ENCODE measurements at places on chromosomes 12 and 14.

DNA sequence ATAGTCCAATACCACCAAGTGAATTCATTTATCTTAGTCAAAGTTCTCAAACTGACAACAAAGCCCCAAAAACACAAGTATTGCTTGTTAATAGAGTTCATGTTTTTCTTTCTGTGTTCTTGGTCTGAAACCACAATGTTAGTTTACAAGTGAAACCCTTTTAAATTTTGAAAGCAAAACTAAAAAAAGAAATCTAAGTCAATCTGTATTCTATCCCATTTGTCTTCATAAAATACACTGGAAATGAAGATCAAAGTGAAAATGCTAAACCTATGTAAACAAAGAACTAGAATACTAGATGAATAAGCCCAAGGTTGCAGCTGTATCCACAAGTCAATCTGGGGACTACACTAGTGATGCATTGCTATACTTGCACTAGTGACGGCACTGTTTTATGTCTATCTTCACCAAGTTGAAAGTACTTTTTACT is 10.4 kb downstream of the MAP4K5 start:
- DNase-seq: no peak

DNA sequence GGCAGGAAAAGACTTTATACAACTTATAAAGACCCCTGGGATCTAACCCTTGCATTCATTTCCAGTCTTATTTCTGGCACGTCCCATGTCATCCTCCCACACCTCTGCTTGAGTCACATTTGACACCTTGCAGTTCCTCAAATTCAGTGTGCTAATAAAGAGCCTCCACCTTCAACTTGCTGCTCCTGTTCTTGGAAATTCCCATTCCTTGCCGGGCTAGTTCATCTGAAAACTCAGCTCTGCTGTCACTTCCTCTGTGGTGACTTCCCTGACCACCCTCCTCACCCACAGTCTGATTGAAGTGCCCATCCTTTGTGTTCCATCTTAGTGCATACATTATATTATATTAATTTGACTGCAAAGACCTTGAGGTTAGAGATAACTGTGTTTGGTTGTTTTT is 37.4 kb upstream of the PSMA6 start:
- no peak for DNase-seq

GRCh38 chr14:49766839-49767238 is 1.1 kb upstream of the KLHDC2 start:
- DNase-seq: no peak

GRCh38 chr12:110458756-110459155 is 8.6 kb upstream of the ARPC3 start:
- no peak for DNase-seq

- DNase-seq: no peak
Observed at GRCh38 chr12:23055004-23055403, 430.0 kb downstream of the ETNK1 start.

GRCh38 chr12:62537551-62537950 is 70.9 kb downstream of the MON2 start:
- DNase-seq: no peak

DNA sequence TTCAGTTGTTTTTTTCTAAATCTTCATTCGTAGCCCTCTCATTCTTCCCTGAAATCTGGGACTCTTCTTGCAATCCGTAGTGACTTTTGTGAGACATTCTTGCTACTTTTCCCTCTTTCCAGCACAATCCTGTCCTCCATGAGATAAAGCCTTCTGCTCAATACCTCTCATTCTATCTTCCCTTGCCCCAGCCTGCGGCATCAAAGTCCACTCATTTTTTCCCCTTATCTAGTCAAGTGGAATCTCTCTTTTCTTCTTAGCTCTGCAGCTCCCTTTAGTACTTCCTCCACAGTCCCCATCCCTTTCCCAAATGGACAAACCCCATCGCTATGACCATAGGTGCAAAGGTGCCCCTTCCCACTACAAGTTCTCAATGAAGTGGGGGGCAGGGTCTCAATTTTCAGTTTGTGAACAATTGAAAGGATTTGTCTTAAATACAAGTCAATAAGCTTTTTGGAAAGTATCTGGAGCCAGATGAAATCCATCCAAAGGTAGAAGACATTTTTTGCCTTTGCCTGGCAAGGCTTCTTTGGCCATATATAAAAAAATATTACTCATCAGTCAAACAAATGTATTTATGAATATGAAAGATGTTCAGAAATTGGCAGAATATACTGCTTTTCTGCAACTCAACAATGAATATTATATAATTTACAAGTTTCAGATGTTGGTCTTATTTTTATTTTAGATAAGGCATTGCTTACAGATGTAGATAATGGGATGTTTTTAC is 179.4 kb downstream of the SNAPC1 start:
- no peak for DNase-seq

GRCh38 chr12:132818562-132818961 is 10.1 kb downstream of the GOLGA3 start:
- no peak for DNase-seq

- no peak for DNase-seq
Observed at GRCh38 chr12:26226122-26226521, 30.7 kb downstream of the SSPN start.

DNA sequence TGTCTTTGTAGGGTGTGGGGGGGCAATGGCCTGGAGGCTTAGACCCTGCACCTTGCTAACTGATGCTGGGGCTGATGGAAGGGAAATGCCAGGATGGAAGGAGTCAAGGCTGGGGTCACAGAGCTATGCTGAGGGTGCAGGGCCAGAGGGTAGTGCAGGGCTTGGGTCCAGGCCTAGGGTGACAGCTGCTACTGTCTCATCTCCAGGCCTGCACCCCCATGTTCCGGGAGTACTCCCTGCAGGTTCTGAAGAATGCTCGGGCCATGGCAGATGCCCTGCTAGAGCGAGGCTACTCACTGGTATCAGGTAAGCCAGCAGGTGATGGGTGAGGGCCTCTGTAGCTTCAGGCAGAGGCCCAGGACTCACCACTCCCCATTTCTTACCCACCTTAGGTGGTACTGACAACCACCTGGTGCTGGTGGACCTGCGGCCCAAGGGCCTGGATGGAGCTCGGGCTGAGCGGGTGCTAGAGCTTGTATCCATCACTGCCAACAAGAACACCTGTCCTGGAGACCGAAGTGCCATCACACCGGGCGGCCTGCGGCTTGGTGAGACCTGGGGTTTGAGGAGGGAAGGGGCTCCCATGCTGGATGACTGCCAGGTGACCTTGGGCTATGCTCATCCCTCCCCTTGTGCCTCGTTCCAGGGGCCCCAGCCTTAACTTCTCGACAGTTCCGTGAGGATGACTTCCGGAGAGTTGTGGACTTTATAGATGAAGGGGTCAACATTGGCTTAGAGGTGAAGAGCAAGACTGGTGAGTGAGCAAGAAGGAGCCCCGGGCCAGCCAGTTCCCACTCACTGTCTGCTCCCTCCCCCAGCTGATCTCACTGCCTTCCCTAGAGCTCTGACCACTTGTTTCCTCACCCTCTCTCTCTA is 4.1 kb downstream of the SHMT2 start:
- DNase-seq: no peak

DNA sequence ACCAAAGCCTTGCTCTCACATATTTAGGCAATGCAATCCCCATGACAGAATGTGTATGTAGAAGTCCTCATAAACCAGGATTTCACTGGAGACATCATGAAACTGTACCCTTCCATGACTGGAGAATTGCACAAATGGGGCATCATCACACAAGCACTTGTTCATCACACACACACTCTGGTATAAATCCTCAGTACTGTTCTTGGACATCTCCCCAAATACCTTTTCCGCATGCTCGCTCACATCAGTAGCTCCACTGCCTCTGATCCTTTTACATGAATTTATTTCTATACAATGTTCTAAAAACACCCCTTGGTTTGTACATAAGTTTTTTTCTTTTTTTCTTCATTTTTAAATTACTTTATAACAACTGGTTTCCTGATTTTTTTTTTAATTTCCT is 3.3 kb upstream of the ING4 start:
- DNase-seq: no peak

GRCh38 chr14:34911209-34912150 is 36.3 kb upstream of the BAZ1A start:
- DNase-seq: no peak

GRCh38 chr12:21906919-21907493 is 34.2 kb downstream of the ABCC9 start:
- DNase-seq: no peak

DNA sequence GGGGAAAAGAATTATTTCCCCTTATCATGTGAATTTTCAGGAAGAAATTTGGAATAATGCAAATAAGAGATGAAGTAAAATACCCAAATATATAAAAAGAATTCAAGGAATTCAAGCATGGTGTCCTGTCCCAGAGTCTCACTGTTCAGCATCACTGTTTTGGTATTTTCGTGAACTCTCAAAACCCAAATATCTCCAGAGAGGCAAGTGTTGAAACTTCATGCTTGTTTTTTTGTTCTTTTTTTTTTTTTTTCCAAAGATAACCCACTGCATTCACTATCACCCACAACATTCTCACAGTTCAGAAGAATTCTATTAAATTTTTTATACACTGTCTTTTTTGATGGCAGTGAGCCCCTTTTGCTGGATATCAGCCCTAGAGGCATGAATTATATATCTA is 354.9 kb downstream of the DIO2 start:
- no peak for DNase-seq

DNA sequence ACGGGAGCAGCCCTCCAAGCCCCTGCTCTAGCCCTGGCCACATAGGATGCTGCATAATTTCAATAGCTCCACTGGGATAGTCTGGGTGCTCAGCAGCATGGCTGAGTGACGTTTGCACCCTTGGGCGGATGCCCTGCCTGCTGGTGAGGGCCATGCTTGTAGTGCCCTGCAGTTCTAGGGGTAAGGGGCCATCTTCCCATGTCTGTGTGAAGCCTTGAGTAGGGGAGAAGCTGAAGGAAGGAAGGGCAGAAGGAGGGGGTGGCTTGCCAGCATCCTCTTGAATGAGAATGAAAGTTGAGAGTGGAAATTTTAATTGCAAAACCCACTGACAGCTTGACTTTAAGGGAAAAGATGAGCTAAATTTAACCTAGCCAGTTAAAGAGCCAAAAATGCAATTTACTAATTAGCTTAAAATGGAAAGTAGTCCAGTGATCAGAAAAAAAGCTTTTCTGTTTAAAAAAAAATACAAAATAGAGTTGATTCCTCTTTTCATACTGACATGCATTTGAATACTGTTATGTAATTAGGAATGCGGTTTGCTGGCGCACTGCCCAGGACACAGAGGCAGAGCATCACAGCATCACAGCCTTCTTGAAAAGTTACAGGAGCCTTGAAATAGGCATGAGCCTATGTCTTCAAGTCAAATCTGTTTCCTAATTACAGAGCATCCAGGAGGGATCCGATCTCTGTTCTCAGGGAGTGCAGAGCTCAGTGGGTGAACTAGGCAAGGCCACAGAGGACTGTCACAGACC is 18.5 kb upstream of the EML1 start:
- no peak for DNase-seq

GRCh38 chr14:106872611-106873446 is 1346.4 kb downstream of the TMEM121 start:
- DNase-seq: peak; percentile 1

- DNase-seq: no peak
Observed at GRCh38 chr12:100651694-100652093, 78.2 kb downstream of the GAS2L3 start.

DNA sequence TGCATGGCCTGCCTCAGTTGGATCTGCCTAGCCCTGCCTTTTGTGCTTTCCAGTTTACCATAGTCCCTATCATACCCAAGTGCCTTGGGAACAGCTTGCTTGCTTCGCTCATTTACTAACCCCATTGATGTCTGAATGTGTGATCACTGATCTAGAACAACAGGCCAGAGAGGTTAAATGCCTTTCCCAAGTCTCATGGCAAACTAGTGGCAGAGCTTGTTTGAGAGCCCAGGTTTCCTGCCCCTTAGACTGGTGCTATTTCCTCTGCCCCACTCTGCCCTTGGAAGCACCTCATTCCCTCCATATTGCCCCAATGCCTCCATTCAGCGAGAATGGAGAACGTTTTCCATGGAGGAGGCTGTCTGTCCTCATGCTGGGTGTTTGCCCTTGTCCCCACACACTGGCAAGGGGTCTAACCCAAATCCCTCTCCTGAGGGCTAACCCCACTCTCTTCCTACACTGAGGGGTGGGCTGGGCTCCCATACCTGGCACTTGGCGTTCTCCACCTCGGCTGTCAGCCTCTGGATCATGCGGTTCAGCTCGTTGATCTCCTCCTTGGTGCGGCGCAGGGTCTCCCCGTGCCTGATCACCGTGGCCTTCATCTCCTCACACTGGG is 19.8 kb downstream of the KRT7 start:
- no peak for DNase-seq

DNA sequence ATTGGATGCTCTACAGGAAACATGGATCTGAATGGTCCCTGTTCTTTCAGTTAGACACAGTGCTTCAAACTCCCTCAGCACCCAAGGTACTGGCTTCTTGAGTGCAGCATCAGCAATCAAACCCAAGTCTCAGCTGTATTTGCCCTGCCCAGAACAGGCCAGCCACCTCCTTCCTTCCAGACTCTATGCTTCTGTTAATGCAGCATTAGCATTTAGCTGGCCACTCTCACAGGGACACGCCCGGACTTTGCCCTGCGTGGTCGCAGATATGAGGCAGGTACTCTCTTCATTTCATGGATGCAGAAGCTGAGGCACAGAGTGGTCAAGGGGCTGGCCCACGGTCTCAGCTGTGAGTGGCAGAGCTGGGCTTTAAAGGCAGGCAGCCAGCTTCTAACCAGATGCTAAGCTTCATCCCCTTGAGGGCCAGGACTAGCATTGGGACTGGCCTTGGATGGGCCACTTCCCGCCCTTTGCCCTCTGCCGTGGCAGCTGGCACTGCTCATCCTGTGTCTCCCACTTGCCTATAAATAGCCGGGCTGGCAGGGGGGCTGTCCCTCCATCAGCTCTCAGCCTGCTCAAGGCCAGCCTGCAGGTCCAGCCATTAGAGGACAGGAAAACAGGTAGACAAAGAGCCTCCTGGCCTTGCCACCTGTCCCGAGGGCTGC is 1.5 kb upstream of the SLC25A47 start:
- DNase-seq: no peak

DNA sequence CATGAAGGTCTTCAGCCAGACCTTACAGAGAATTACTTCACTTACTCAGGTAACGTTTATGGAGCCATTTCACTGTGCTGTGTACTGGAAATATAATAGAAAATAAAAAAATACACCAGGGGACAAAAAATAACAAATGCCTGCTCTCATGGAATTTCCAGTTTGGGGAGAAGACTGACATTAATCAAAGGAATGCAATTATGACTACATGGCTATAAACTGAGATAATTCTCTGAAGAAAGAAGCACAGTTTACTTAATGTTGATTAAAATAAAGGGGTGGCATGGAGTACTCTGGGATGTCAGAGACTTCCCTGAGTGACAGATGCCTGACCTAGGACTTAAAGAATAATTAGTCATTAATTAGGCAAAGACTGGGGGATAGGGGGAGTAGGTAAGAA is 59.0 kb downstream of the DENND5B start:
- no peak for DNase-seq

DNA sequence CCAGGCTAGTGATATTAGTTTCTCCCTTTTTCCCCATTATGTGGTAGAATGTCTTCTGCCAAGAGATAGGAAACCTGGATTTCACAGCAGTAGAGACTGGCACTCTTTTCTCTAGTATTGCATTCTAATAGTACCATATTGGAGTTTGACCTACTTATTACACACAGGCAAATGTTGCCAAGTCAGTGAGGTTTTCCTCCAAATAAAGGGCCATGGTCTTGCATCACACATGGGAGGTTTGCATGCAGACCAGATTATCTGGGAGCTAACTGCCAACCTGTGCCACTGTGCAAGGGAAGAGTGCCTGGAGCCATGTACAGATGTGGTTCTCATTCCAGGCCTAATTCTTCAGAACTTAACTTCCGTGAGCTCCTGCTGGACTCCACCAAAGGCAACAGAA is 113.3 kb downstream of the ANO6 start:
- DNase-seq: no peak

- peak; percentile 76 for DNase-seq
Observed at GRCh38 chr14:50312734-50313054, 570 bp downstream of the DMAC2L start.

- DNase-seq: no peak
Observed at GRCh38 chr14:42715316-42715715, 1108.6 kb downstream of the LRFN5 start.

Measured in T1000 (cell line).